ENCODE measurements at places on chromosomes 5 and 9. TPM values are rescaled to one million over a fixed set of nuclear protein-coding genes. Genes with fewer than 3 reads are reported as not detected.

Gene CDKN2B-AS1
- 10.1 TPM for total RNA-seq

Gene SPINK7
- not detected for total RNA-seq

Gene FUBP3
- 40.9 TPM for total RNA-seq

Gene TAF11L6
- total RNA-seq, result not detected

Gene EDIL3
- 120 TPM for total RNA-seq

Gene KLF9
- total RNA-seq, result 38.8 TPM

Gene PCDHB6
- total RNA-seq, result 0.49 TPM

Gene OSMR
- total RNA-seq, result 103 TPM

Gene CCL28
- total RNA-seq, result 6.7 TPM

Gene ENHO
- total RNA-seq, result not detected
